ENCODE measurements at places on chromosomes 13 and 19.

DNA sequence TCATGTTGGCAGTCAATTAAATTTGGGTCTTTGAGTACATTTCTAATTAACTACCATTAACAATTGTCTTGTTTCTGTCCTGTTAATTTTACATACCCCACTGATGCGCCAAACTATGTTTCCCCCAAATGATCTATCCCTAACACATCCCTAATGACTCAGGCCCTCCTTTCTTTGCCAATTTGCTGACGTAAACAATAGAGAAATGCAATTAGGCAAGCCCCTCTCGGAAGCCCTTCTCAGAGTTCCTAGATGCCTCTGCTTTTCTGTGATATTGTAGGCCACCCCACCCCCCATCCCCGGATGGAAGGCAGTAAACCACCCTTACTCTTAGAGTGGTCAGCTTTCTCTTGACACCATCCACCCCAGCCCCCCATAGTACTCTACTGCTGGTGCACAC, 74.2 kb downstream of the FLT1 start:
- DNase-seq = no peak

- no peak for DNase-seq
Observed at GRCh38 chr19:19748249-19748938, 15.5 kb upstream of the ZNF14 start.

DNA sequence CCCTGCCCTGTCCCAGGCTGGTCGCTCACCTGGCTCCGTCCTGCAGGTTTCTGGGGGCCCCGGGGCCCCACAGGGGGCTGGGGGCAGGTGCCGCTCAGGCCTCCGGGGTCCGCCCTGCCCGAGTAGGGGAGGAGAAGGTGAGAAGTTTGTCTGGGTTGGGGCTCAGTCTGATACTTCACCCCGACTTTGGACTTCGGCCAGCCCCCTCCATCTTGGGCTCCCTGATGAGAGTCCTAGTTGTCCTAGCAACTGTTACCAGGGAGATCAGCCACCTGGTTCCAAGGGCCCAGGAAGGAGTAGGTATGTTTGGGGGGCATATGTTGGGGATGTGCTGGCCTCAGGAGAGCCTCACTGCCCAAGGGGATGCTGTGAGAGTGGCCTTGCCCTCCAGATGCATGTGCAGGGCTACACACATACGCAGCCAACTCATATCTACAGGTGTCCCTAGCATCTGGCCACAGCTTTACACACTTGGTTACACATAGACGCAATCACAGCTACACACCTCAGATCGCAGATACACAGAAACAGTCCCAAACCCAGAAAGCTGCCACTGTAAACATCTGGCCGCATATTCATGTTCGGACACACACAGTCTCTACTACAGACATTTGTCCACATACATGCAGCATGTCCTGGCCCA, 3.4 kb downstream of the NUMBL start:
- DNase-seq = no peak

DNA sequence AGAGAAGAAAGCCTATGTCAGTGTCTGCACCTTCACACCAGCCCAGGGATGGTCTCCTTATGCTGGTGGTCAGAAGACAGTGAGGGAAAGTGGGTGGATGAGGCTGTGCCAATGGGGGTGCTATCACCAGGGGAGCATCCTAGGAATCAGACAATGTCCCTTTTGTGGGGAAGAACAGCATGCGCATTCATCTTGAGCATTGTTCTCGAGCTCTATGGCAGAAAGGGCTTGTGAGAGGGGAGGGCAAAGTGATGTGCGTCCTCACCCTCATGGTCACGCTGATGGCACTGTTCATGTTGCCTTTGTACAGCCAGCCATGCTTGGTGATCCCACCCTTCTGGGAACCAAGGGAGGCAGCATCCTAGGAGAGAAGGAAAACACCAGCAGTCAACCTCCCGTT, 56.1 kb downstream of the DOCK9 start:
- DNase-seq = no peak

- DNase-seq = no peak
Observed at GRCh38 chr13:110503979-110504499, 57.5 kb downstream of the RAB20 start.

Measured in suppressor macrophage treated with lipopolysaccharide for 4 hours (primary cell).